ENCODE measurements at places on chromosomes 12 and 14.
A peak's percentile ranks its signal among the peaks of the same experiment; 100 is the strongest.

- no peak for DNase-seq
These were observed 101.6 kb upstream of the PLEKHG7 start for GRCh38 chr12:92601176-92601575.

DNA sequence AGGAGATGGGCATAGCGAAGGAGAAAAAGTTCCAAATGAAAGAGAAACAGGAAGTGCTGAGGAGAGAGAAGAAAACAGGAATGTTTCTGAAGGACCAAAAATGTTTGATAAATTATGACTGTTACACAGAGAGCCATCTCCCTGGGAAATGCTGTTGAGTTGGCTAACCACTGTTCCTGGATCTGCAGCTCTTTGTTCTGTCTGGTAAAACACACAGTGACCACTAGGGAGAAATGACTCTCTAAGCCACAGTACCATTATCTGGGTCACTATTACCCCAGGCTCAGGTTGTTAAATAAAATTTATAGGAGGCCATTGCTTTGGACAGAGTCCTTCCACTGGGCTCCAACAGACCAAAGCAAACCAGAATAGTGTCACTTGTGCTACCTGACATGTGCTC is 219.3 kb downstream of the CRADD start:
- no peak for DNase-seq

GRCh38 chr12:76103958-76104357 is 19.5 kb upstream of the NAP1L1 start:
- DNase-seq = no peak

DNA sequence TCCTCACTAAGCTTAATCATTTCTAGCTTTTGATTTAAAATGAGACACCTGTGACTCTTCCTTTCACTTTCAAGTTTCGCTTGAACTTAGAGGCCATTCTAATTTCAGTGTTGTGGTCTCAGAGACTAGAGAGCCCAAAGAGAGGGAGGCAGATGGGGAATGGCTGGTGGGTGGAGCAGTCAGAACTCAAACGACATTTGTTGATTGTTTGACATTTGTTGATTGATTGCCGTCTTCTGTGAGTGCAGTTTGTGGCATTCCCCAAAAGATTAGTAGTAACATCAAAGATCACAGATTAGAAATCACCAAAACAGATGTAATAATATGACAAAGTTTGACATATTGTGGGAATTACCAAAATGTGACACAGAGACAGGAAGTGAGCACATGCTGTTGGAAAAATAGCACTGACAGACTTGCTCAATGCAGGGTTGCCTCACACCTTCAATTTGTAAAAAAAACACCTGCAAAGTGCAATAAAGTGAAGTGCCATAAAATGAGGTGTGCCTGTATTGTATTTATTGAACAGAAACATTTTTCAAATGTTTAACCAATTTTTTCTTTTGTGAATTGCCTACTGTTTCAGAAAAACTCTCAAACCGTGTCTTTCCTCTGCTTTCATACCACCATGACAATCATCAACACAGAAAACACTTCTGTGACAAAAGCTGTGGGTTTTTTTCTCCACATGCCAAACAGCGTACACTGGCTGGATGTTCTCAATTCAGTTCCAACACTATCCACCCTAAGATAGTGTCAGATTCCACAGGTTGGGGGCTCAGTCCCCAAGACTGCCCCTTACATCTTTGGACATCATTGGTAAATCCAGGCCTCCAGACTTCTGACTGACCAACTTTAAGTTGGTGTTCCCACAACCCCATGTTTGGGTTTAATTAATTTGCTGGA is 376.3 kb upstream of the RGS6 start:
- peak; percentile 20 for DNase-seq

- DNase-seq = peak; percentile 18
These were observed 421.7 kb downstream of the VRK1 start for GRCh38 chr14:97218691-97219430.

- DNase-seq = no peak
These were observed 11.0 kb upstream of the RPS6KL1 start for GRCh38 chr14:74934041-74934440.

- DNase-seq = peak; percentile 13
These were observed 66.3 kb downstream of the CLIP1 start for GRCh38 chr12:122356192-122356635.

DNA sequence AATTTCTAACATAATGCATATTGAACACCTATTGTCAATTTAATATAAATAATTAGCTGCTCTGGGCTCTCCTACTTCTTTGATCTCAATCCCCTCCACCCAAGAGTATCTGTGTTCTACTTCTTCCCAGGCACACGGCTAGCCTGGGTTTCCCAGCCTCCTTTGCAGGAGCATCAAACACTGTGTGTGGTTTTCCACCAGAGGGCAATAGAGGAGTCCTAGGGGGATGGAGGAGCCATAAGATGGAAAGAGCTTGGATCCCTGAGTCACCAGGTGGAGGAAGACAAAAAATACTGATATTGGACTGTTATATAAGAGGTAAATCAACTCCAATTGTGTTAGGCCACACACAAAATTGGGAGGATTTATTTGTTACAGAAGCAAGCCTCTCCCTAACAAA is 333.7 kb downstream of the GLT1D1 start:
- DNase-seq = no peak

DNA sequence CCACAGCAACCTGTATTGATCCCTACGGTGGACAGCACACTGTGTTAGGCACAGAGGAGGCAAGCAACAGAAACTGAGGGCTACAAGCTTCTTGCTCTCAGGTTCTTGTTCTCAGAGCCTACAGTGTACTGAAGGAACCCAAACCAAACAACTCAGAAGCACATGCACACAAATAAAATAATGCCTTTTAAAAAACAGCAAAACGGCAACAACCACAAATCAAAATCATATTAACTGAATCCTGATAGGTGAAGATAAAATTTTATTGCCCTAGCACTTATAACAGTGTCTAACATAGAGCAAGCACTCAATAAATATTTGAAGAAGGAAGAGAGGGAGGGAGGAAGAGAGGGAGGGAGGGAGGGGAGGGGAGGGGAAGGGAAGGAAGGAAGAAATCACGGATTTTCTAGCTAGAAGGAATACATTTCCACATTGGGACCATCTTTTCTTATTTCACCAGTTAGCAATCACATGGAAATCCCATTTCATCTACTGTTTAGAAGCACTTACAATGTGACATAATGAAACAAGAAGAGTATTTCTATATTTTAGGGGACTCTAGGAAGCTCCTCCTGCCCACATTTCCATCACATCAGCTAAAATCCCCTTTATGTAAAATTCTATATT is 27.2 kb downstream of the DMAC2L start:
- no peak for DNase-seq

DNA sequence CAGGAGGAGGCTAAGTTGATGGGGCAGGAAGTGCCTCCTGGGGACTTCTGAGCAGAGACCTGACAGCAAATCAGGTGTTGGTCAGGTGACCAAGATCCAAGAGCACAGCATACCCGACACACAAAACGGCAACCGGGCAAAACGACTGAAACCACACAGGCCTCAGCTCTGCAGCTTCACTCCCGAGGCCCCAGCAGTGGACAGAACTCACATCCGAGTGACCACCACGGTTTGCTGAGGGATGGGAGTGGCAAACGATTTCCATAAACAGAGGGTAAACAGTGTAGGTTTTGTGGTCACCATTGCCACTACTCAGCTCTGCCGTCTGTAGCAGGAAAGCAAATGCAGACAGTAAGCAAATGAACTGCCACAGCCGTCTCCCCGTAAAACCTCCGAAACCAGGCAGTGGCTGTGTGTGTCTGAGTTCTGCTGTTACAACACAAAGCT is 14.4 kb downstream of the CHFR start:
- DNase-seq = no peak

DNA sequence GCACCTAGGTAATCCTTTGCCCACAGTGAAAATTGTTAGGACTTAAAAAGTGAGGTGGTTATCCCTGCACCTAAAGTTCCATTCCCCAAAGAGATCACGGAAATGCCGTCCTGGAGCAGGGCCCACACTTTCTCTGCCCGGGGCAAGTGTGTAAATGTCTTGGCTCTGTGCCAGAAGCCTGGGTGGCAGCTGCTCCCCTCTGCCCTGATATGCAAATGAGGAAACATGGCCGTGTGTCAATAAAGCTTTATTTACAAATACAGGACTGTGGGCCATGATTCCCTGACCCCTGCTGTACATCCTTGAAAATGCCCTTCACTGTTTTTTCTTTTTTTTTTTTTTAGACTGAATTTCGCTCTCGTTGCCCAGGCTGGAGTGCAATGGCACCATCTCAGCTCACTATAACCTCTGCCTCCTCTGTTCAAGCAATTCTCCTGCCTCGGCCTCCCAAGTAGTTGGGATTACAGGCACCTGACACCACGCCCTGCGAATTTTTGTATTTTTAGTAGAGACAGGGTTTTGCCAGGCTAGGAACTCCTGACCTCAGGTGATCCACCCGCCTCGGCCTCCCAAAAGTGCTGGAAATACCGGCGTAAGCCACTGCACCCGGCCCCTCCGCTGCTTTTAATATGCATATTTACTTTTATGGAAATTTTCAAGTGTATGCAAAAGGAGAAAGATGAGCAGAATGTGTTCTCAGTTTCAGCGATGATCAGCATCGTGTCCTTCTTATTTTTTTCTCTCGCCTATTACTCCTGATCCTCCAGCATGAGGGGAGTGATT is 75.5 kb downstream of the GALNT9 start:
- DNase-seq = no peak

GRCh38 chr14:77325746-77326094 is 4.9 kb downstream of the GSTZ1 start:
- DNase-seq = no peak

GRCh38 chr14:67420102-67420739 is 8.3 kb upstream of the PLEK2 start:
- DNase-seq = no peak

DNA sequence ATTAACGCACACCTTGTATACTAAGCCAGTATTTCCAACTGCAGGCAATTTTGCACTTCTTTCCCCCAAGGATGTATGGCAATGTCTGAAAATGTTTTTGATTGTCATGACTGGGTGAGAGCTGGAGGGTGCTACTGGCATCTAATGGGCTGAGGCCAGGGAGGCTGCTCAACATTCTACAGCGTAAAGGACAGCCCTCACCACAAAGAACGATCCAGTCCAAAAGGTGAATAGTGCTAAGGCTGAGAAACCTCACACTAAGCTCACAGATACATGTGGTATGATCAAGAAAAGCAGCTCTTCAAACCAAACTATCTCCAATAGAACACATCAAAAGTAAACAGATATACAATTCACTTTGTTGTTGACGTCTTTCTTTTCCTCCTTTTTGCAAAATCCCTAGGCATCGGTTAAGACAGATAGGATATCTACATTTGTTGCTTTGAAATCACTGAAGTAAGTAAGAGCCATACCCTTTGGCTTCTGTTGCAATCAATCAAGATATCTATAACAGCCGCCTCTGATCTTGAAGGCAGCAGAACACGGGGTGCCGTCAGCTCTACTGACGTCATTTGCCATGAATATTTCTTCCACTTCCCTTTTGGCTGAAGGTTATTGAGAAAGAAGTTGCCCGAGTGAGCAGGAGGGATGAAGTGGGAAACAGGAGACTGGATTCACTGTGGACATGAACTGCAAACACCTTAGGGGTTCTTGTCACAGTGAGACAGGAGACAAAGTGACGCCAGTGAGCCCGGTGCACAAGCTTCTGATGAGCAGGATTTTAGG is 218.3 kb downstream of the FOXN3 start:
- DNase-seq = no peak

DNA sequence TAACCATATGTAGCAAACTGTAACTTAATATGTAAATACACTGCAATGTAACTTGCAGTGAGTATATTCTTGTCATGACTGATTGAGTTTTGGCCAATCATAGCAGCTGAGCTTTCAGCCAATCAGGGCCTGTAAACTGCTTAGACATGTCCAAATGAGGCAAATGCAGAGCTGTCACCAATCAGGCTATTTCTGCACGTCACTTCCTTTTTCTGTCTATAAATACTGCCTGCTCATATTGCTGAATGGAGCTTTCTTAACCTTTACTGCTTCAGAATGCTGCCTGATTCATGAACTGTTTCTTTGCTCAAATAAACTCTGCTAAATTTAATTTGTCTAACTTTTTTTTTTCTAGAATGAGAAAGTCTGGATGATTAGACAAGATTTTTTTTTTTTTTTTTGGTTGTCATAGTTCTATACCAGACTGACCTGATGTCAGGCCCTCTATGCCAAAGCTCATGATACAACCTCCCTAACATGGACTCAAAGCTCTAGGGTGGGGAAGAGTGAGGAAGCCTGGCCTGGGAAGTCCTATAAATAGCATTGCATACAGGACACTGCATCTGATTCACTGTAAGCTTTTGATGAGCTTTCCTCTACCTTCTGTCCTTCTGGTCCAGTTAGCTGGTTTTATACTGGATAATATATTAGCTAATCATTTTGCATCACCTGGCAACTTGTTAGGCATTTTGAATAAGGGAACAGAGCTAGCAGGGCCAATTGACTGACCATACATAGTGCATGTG is 12.0 kb downstream of the MGP start:
- DNase-seq = no peak

- no peak for DNase-seq
These were observed 21.3 kb upstream of the STRN3 start for GRCh38 chr14:31047503-31047902.

DNA sequence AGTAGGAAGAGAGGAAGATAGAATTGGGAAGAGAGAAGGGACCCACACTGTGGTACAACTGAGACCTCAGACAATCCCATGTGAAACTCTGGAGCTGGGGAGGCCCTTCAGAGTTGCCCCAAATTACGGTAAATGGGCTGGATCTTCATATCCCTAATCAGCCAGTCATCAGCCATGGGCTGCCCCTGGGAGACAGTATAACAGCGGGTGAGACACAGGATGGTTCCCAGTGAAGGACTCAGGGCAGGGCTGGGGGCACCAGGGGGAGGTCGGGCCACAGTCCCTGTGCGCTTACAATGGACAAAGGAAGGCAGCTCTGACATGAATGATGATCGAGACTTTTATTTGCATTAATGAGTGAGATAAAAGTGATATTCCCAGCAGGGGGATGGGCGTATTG is 74.2 kb upstream of the BDKRB2 start:
- DNase-seq = no peak

DNA sequence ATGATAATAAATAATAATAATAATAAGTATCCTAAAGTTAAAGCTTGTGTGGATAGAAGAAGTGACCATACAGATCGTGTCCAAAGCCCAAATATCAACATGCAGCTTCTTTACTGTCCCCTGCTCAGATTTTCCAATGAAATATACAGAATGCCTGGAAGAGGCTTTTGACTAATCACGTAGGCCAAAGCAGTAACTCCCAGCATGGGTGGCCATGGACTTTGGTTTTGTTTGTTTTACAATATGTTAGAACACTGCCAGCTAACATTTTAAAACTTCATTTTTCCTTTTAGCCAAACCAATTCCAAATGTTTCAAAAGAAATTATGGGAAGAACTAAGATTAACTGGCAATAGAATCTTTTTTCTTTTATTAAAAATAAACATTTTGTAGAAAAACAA is 400.0 kb upstream of the FLRT2 start:
- no peak for DNase-seq

- DNase-seq = no peak
These were observed 50.5 kb upstream of the PWP1 start for GRCh38 chr12:107635139-107635538.
